ENCODE measurements at places on chromosomes 16 and 17. TPM values are rescaled to one million over a fixed set of nuclear protein-coding genes. Genes with fewer than 3 reads are reported as not detected.
A peak's percentile ranks its signal among the peaks of the same experiment; 100 is the strongest.

DNA sequence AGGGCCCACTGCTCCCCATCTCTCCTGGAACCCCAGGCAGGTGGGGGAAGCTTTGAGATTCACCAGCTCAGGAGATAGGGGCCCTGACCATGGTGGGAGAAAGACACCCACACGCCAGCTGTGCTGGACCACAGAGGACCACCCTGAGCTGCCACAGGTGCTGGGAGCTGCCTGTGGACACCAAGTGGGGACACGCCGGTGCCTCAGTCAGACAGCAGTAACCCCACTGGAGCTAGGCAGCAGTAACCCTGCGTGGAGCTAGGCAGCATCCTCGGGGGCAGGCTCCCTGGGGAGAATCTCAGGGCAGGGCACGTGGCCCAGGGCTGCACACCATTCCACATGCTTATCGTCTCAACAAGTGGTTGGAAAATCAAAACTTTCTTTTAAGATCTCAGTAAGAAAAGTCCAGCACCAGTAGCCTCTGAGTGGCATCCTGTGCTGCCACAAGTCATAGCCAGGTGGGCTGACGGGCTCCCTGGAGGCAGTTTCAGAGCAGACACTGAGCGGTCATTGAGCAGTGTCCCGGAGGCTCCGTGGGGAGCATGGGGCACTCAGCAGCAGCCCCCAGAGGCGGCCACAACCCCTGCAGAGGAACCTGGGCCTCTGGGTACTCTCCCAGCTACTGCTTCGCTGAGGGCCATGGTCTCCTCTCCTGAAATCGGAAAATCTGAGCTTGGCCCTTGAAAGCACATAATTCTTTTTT lies 8.0 kb upstream of the HEXD start:
- no peak for DNase-seq

- DNase-seq: no peak
These were observed 28.3 kb upstream of the ST6GALNAC1 start for GRCh38 chr17:76671912-76672262.

DNA sequence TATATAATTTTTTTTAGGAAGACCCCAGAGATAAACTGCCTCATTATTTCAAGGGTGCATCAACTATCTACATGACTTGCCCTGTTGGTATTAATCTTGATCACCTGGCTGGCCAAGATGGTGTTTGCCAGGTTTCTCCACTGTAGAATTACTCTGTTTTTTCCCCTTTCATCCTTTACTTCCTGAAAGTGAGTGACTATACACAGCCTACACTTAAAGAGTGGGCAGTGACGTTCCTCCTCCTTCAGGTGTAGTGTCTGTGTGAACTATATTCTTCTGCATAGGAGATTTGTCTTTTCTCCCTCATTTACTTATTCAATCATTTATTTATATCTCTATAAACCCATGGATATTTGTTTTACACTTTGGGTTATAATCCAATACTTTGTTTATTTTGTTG lies 246.7 kb downstream of the IRF8 start:
- DNase-seq: no peak

DNA sequence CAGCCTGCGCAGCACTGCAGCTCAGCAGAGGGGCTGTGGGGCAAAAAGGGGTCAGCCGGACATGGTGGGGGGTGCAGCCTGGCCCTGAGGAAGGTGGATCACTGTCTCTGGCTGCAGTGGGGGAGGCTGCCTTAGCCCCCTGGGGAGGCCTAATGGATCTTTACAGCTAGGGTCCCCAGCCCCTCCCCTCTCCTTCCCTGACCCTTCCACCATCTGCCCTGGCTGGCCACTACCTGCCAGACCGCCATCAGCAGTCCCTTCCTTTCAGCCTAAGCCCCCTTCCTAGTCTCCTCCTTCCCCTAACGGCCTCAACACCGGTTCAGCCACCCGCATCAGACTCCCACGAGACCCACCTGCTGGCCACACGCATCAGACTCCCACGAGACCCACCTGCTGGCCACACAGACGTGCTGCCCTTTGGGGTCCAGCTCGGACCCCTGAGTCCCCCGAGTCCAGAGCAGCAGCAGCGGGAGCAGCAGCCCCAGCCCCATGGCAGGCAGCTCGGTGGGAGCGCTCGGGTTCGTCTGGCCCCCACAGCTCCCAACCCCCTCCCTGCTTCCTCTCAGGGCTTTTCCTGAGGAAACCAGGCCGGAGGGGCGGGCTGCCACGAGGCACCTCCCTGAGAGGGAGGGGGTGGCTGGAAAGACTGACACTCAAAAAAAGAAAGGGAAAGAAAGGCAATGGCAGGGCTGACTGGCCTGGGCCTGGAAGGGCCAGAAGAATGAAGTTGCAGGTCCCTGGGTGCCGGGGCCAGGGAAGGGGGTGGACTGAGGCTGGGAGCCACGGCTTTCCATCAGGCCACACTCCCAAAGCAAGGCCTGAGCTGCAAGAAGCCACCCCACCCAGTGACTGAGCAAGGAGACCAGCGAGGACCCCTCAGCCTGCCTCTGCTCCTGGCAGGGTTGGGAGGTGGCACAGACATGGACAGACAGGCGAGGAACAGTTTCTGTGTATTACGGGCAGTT lies at the start of gene SCARF1:
SCARF1 (minus strand) TSS at position 526 of the 965 bp plus-strand sequence; CDS start at position 491, 35 bp downstream.
- DNase-seq: no peak

- no peak for DNase-seq
These were observed 54.7 kb downstream of the TANGO6 start for GRCh38 chr16:68898026-68898425.

DNA sequence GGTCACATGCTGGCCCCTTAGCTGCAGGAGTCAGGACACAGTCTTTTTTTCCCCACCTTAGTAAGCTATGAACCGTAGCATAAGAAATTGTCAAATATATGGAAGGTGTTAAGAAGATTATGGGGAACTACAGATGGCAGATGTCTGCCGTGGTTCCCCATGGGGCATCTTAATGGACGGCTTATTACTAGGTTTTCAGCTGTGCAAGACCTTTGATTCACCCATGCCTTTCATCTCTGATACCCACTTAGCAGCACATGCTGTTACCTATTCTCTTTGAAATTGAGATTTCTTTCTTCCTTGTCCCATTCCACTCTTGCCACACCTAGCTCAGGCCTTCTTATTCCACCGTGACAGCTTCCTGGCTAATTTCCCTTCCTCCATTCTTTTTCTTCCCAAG lies 70.7 kb downstream of the RPTOR start:
- no peak for DNase-seq

DNA sequence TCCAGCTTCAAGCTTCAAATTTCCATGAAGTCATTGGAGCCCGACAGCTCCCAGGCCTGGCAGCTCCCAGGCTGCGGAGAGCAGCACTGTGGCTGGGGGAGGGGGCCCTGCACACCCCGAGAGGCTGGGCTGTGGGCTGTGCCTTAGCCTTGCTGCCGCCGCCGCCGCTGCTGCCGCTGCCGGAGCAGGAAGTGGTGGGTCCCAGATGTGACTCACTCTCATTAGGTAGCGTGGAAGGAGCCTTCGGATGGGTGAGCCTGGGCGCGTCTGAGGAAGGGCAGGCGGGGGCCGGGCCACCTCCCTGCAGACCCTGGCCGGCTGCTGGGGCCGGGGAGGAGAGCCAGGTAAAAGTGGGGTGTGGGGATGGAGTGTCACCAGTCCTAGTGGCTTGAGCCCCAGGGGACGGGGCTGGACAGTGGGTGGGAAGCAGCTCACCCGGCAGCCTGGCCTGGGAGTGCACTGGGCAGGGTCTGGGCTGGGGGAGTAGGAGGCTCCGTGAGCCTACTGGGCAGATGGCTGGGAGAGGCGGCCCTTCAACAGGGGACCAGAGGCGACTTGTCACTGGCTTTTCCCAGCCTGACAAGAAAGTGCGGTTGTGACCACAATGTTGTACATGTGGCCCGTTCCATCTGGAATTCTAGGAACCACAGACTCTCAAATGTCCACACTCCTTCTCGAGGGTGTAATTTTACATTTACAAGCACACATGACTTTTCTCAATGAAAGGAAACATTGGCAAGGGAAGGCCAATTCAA lies at the start of gene ADCY7:
ADCY7 (plus strand) TSS at position 215 of the 755 bp plus-strand sequence. CDS start 21,629 bp downstream, outside the sequence.
- DNase-seq: peak; percentile 57

DNA sequence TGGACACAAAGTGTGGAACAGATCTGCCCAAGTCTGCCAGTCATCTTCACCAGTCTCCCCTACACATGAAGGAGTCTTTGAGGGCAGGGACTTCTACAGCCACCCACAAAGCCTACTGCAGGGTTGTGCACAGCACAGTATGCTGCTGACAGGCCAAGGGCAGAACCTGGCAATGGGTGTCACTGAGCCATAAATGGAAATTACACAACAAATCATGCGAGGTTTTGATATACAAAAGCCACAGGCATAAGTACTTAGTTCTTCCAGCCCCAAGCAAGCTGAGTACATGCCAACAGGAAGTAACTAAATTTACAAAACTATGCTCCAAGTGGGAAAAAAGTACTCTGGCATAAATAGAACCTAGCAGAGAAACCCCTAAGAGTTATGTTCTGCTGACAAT lies 7.8 kb upstream of the PSMC3IP start:
- DNase-seq: no peak

DNA sequence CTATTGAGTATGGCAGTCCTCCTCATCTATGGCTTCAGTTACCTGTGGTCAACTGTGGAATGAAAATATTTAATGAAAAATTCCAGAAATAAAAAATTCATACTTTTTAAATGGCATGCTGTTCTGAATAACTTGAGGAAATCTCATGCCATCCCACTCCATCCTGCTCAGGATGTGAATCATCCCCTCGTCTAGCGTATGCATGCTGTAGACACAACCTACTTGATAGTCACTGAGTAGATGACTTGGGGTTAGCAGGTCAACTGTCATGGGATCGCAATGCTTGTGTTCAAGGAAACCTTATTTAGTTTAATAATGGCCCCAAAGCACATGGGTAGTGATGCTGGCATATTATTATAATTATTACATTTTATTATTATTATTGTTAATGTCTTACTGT lies 4.8 kb upstream of the VAC14 start:
- DNase-seq: no peak

Gene ZNF624
- total RNA-seq: 1.7 TPM

Gene MILR1
- total RNA-seq: not detected

Gene MRPS34
- 223 TPM for total RNA-seq

Gene HS3ST2
- total RNA-seq: 2.3 TPM

Gene PAQR4
- 17.7 TPM for total RNA-seq

Gene KRTAP9-8
- not detected for total RNA-seq

Gene KRTAP3-2
- not detected for total RNA-seq

Gene EVI2A
- total RNA-seq: not detected

All from GM23338 (cell line).